NCI-H2081 (cell line): ENCODE measurements at places on chromosomes 4 and X.

DNA sequence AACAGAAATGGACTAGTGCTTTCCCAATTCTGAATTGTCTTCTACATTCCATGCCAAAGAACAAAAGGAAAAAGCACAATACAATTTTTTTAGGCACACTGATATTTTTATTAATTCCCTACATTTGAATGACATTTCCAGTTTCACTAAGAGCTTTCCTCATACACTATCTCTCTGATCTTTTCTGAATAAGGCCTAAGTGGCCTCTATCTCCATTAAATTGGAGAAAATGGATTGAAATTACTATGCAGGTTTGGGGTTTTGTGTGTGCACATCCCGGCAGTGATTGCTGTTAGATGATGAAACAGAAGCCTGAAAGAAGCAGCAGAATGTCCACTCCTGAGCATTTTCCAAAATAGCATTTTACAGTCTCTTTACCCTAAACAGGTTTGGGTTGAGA, 104.0 kb downstream of the ATP11C start:
- DNase-seq, result no peak

DNA sequence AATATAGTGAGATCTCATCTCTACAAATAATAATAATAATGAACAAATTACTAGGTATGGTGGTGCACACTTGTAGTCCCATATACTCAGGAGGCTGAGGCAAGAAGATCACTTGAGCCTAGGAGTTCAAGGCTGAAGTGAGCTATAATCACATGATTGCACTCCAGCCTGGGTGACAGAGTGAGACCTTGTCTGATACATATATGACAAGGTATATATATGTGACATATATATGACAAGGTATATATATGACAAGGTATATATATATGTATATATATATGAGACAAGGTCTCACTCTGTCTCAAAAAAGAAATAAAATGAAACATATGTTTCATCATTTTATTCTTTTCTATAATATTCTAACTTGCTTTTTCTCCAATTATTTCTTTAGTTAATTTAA, 278.1 kb upstream of the TET2 start:
- DNase-seq, result no peak

GRCh38 chr4:145213245-145213644, 32.9 kb upstream of the OTUD4 start:
- DNase-seq, result no peak

DNA sequence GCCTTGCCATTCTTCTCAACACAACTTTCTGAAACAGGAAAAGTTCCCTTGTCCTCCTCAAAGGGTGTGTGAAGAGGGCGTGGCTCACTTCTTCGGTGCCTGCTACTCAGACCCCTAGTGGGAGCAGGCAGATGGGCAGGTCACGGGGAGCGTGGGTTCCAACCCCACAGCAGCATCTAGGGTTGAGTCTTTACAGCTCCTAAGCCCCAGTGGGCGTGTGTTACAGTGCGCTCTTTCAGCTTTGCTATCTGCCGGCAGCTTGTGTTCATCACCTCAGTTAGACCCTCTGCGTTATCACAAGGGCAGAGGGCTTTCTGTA, 57.5 kb upstream of the KLF3 start:
- DNase-seq, result no peak

GRCh38 chr4:95540227-95540626, 8.5 kb downstream of the UNC5C start:
- no peak for DNase-seq

- peak; percentile 51 for DNase-seq
Observed at GRCh38 chrX:109384699-109385098, 97.2 kb downstream of the GUCY2F start.

GRCh38 chr4:138341739-138342415, 99.7 kb upstream of the SLC7A11 start:
- DNase-seq, result no peak

DNA sequence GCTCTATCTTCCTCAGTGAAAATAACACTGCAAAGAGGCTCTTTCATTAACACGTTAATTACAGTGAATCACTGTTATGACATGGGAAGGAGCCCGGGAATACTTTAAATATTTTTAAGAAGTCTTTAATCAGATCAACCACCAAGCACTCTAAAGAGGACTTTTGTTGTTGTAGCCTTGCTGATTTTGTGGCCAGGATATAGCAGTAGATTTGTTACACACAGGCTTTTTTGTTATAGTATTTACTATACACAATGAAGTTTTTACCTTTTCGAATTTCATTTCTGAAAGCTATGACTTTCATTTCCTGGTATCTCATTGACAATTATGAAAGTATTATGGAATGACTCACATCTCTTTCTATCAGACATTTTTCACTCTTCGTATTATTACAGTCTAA, 20.3 kb downstream of the FGF13 start:
- no peak for DNase-seq

GRCh38 chr4:58776627-58777026, 1666.4 kb upstream of the IGFBP7 start:
- no peak for DNase-seq

GRCh38 chr4:165921546-165921945, 48.5 kb downstream of the TLL1 start:
- no peak for DNase-seq

GRCh38 chr4:150656891-150657290, 74.9 kb downstream of the MAB21L2 start:
- DNase-seq, result no peak

GRCh38 chrX:10077425-10078188, 79.2 kb upstream of the CLCN4 start:
- DNase-seq, result no peak

DNA sequence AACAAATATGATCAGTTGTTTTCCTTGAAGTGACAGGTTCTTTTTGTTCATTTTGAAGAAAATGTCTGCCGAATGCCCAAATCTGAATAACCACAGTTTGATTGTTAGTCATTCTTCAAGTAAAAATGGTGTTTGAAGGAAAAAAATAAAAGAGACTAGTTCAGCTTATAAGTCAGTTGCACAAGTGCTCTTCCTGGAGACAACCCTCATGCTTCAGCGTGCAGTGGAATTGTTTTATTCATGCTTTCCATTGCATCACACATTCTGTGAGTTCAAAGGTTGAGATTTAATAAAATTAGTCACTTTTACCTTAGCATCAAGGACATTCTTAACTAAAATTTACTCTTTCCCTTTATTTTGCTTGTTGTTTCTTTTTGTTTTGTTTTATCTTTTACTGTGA, 404.9 kb downstream of the ZNF674 start:
- no peak for DNase-seq

DNA sequence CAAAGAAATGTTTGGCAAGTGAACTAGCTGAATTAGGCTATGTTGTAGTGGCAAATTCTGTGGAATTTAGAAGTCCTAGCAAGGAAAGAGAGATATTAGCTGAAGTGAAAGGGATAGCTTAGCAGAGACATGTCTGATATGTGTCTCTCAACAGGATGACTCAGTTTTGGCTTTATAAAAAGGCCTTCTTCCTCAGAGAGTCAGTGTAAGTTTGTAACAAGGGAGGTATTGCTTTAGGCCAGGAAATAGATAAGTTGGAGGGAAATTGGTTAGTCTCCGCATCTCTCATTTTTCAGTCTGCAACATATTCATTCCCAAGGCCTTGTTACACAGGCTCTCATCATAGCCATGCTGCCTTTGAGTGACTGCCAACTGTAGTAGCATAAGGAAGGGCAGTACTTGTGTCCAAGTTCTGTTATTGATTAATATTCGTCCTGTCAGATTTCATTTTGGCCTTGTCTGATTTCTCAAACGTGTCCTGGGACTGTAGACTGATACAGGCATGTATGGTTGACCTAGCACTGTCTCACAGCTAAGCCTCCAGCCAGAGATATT, 4.0 kb downstream of the TMEM164 start:
- DNase-seq, result no peak

DNA sequence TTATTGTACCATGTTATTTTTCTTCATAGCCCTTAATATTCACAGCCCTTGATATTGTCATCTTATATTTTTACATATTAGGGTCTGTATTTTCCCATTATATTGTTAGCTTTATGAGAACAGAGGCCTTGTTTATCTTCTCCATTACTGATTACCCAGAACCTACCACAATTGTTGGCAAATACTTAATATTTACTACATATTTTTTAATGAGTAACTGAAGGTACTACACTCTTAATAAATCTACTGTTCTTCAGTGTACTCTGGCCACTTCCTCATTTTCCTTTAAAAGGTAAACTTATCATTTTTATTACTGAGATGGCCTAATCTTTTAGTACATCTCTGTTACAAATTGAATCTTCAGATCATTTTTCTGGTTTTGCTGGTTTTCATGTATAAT, 133.5 kb downstream of the COL4A5 start:
- DNase-seq, result no peak

- no peak for DNase-seq
Observed at GRCh38 chr4:105305019-105305836, 158.6 kb downstream of the TET2 start.

DNA sequence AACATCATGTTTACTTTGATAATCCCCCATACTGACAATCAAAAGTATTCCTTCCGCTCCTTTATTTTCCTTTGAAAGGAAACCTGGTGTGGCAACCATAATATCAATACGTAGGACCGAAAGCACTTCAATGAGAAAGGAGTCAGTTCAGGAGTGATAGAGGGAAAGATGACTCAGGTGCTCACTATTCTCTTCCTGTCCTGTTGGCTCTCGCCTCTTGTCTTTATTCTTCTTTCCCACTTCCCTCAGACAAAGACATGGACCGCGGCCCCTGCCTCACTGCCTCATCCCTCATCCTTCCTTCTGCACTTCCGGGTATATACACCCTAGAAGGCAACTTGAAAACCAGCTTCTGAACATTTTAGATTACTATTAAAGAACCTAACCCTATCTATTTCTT, 49.8 kb upstream of the TNIP3 start:
- DNase-seq, result no peak

DNA sequence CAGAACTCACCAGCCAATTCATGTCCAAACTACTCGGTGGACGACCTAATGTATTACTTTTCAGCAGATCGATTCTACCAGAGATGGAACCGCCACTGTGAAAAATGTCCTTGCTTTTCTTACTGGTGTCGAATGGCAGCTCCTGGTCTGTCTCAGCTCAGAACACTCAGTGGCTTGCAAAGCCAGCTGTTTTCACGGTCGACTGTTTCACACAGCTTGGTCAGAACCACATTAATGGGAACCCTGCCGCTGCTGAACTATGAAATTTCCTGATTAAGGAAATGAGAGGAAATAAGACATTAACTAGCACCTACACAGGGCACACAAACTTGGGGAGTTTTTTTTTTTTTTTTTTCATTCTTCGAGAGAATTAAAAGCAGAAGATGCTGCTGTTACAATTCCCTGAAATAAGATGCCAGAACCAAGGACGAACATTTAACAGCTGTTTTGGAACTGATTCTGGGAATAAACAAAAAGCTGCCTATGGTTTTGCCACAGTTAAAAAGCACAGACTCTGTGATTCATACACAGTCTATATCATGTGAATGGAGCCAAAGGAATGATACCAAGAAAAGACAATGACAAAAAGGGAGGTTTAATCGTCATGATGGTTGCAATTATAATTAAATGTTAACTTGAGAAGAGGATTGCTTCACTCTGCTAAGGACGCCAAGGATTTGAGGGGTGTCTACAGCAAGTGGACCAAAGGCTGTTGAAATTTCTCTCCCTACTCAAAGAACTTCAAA, 31.3 kb downstream of the SUPT20HL2 start:
- DNase-seq, result no peak

- DNase-seq, result no peak
Observed at GRCh38 chr4:27407616-27408015, 547.0 kb downstream of the STIM2 start.

- DNase-seq, result no peak
Observed at GRCh38 chr4:145939856-145940255, 1.2 kb upstream of the ZNF827 start.

DNA sequence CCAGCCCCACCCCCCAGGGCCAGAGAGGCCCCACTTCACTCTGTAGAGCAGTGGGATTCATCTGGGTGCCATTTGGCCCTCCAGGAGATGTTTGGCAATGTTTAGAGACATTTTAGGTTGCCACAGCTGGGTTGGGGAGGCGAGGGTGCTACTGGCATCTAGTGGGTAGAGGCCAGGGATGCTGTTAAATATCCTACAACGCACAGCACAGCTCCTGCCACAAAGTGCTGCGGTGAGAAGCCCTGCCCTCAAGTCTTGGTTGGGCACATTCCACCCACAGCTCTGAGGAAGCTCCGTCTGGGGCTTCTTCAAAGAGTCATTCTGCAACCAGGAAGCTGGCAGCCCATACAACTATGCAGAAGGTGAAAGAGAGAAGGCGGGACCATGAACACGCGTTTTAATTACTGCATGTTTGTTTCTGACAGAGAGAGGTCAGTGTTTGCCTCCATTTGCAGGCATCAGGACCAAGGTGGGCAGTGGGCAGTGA, 48.1 kb upstream of the FAM9C start:
- DNase-seq, result no peak

- no peak for DNase-seq
Observed at GRCh38 chrX:31070057-31070468, 1.8 kb downstream of the FTHL17 start.

DNA sequence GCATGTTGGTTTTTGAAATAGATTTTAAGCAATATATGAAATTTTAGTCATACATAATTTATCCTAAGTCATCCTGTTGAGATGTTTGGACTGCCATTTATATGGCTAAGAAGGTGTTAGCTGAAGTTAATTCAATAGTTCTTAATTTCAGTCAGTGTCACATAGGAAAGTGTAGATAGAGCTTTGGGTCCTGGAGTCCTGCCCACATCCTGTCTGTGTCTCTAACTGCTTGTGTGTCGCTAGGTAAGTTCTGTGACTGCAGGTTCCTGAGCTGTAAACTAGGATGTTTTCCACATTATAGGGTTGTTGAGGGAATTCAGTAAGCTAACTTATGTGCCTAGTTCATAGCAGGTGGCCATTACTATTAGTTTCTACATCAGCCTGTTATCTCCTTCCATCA, 20.7 kb downstream of the OFD1 start:
- DNase-seq, result no peak

DNA sequence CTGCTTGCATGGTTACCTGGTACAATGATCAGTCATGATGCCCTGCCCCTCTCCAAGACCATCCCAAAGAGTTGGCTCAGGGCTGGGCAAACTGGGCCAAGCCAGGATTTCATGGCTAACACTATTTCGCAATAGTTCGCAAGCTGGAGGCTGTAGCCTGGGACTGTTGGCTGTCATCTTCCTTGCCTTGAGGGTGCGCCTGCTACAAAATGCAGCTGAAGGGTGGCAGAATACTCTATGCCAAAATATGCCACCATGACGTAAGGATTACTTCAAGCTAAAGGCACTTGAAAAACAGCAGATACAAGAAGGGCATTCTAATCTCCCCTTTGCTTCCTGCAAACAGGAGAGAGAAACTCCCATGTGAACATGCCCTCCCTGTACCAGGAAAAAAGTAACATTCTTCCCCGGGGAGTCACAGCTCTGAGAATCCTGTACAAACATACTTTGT, 21.0 kb downstream of the SAT1 start:
- no peak for DNase-seq

DNA sequence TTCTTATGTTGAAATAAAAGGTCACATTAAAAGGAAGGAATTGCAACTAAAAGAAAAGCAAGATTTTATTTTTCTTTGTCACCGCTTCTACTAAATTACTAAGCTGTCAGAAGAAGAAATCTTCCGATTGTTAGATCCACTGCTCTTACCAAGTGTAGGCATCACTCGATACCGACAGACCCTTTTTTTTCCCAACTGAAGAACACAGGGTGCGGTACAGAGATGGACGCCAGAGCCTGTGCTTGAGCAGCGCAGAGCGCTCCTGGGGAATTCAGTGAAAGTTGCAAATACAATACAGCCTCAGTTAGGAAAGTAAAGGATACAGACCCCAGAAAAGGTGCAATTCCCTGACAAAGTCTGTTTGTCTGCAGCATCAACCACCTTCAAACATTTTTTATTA, 94.9 kb upstream of the WDR17 start:
- peak; percentile 11 for DNase-seq

GRCh38 chr4:126182786-126183185, 868.0 kb downstream of the FAT4 start:
- DNase-seq, result no peak

GRCh38 chrX:72495046-72495445, 77.6 kb downstream of the HDAC8 start:
- no peak for DNase-seq
